ENCODE measurements at places on chromosomes 2 and 18.

DNA sequence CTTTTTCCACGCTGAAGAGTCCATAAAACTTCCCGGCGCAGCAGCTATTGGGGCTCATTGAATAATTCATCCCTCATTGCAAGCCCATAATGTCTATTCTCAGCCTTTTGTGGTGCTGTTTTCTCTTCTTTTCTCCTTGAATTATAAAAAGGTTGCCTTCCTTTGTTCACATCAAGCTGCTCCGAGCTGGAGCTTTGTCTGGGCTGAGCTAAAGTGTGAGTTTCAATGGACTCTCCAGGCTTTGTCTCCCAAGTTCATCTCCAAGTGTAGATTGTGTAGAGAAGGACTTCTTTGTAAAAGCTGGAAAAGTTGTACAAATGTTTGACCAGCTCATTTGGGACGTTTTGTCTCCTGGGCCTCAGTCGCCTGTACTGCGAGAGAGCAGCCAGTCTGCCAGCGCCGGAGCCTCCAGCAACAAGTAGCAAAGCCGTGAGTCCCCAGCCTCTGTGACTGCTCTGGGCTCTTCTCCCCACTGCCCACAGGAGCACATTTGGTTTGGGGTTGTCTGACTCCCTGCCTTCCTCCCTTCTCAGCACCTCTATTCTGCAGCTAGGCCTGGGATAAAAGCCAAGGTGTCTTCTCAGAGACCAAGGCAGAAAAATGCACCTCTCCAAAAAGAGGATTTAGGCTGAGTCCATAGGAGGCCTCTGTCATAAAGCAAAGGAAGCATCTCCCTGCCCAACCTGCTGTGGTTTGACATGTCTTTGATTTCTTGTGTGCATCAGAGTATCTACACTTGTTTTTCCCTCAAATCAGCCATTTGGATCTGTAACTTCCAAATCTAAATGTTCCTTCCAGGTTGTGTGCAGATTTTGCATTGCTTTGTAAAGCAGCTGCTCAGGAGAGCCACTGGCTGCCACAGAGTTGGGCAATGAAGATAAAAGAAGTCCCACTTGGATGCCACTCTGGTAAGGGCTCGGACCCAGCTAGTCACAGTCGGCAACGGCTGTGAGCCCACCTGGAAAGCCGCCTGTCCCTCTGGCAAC is 6.4 kb downstream of the PAX3 start:
- no peak for DNase-seq

- no peak for DNase-seq
These were observed 69.9 kb downstream of the MEMO1 start for GRCh38 chr2:31940920-31941319.

- no peak for DNase-seq
These were observed 55.9 kb downstream of the PLA2R1 start for GRCh38 chr2:160006475-160006874.

GRCh38 chr2:39631718-39632117 is 34.0 kb upstream of the TMEM178A start:
- peak; percentile 25 for DNase-seq

GRCh38 chr2:203960811-203961210 is 24.2 kb downstream of the ICOS start:
- DNase-seq: no peak

DNA sequence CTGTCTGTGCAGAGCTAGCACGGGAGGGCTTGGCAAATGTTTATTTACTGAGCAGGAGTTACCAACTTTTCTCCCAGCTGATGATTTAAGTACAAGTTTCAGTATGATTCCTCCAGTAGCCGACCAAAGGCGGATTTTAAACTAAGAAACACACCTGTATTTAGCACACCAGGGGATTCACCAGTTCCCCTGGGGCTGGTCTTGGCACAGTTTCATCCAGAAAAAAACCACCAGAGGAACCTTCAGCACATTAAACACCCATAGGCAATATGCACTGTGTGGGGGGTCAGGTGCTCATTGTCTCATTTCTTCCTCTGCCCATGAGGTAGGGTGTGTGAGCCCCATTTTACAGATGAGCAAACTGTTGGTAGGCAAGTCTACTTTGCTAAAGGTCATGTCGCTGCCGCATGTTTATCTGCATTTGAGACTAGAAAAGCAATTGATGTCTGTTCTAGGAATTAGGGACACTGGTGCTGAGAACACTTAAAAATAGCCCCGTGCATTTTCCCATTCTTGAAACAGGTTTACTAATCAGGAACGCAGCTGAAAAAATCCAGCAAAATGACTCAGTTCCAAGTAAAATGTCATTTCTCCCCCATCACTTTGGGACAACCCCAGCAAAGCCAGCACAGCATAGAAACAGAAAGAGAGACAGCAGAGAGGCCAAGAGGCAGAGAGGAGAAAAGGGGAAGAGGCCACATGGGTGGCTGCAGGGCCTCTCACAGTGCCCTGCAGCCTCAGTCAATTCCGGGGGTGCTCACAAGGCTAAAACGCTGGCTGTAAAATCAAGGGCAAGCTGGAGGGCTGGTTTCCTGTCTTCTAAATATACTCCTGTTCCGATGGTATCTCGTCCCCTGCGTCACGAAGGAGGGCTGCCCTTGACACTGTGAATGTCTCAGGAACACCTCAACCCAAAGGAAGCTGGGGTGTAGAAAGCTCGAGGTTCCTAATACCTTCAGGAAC is 166.8 kb upstream of the ID2 start:
- no peak for DNase-seq

GRCh38 chr2:65407240-65407639 is 25.2 kb downstream of the SPRED2 start:
- DNase-seq: no peak

DNA sequence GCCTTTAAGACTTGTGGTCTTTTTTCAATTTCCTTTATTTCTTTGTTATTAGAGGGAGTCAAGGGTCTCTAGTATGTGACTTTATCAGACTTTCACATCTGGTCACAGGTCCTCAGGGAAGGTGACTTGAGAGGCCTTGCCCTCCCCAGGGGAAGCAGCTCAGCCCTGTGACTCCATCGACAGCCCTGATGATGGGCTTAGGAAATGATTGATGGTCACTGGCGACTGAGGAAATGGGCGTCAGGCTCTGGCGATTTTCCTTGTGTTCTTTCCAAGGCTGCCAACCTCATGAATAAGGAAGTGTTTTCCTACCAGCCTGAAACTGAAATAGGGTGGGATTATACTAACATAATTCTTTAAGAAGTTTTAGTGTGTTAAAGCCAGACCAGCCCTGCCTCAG is 21.1 kb downstream of the SERPINE2 start:
- DNase-seq: no peak

GRCh38 chr2:36137612-36138011 is 218.0 kb upstream of the CRIM1 start:
- no peak for DNase-seq

- no peak for DNase-seq
These were observed 79.7 kb downstream of the COBLL1 start for GRCh38 chr2:164761737-164762460.

- DNase-seq: no peak
These were observed 355.9 kb downstream of the PIK3C3 start for GRCh38 chr18:42310956-42311355.

DNA sequence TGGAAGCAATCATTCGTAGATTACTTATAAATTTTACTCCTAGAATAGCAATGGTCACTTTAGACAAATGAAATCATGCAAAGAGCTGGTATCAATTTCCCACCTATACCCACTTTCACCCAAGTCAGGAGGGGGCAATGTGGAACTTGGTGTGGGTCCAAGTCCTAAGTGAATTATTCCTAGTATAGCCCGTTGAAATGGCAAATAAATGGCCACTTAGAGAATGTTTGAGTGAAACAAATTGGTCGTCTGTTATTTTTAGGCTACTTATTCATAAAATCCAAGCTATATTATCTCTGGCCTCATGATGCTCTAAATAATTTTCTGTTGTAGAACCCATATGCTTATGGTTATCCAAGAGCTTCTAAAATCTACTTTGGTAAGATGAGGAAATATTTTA is 98.1 kb downstream of the MYO3B start:
- no peak for DNase-seq

DNA sequence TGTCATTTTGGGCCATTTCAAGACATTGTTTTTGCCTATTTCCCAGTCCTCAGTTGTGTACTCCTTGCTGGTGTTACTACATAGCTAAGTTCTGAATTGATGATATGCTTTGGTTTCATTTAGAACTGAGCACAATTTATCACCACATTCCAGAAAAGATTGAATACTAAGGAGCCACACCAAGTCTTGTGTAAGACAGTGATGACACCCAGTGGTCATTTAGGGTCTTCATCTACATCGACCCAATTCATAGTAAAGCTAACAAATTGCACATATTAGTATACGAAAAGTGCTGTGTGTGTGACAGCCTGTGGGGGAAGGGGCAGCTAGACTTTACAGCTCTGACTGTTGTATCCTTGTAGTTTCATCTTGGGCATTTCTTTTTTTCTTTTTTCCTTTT is 10.9 kb upstream of the DLX2 start:
- peak; percentile 72 for DNase-seq

DNA sequence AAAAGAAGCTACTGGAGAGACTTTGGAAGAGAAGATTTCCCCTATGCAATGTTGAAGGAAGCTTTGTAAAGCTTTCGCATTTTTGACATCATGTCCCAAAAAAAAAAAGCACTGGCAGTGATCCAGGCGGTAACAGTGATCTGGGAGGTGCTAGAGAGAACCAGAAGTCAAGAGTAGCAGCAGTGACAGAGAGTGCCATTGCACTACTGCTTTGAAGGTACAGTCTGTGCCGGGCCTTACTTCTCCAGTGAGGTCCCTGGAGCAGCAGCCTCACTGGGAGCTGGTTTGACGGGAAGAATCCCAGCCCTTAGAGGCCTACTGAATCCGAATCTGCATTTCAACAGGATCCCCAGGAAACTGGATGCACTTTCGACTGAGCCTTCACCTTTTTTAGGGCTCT is 50.9 kb upstream of the ATL2 start:
- DNase-seq: no peak

- no peak for DNase-seq
These were observed 204.2 kb downstream of the TPGS2 start for GRCh38 chr18:36624451-36625167.

DNA sequence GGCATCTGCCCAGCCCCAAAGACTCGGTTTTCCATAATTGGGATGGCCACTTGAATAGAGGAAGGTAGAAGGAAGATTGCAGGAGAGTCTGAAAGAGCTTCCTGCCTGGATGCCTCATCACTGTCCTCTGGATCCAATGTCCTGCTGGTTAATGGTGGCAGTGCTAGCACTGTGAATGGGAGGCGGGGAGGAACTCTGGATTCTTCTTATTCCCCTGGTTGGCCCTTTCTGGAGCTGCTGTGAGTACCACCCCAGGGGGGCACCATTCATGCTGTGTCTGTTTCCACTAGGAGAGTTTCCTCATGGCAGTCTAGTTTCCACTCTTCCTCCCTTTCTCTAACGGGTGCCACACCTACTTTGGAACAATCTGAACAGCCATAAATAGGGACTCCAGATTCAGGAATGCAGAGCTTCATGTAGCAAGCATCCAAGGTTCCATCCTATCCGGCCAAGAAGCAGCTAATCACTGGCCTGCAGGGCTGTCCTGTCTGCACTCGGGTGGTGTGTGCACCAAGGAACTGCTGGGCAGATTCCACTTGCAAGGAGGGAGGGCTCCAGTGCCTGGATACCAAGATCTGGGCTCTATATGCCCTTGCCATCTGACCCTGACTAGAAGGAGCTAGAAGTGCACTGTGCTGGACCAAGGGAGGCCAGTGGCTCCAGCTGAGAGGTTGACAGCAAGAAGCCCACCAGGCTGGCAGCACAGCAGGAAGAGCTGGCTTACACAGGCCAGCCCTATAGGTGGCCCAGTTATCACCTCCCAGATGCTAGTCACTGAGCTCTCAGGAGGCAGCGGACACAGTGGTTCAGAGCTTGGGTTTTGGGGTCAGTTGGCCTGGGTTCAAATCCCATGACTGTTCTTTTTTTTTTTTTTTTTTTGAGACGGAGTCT is 4.6 kb upstream of the ATOH8 start:
- no peak for DNase-seq

- no peak for DNase-seq
These were observed 133.7 kb downstream of the ALPK2 start for GRCh38 chr18:58495207-58495606.

DNA sequence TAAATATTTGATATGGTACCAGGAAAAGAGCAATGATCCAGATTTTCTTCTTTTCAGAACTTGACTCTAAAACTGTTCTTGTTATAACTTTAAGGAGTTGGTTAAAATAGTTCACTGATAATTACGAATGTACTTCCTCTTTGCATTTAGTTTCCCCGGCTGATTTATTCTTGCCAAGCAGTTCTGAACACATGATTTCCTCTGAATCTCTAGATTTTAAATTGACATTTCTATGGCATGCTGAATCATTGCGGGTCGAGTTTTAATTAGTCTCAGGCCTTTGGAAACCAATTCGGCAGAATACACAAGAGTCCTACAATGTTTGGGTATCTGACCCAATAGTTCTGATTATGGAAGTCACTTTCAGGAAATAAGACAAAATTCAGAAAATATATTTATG is 37.3 kb upstream of the DNAH7 start:
- no peak for DNase-seq

DNA sequence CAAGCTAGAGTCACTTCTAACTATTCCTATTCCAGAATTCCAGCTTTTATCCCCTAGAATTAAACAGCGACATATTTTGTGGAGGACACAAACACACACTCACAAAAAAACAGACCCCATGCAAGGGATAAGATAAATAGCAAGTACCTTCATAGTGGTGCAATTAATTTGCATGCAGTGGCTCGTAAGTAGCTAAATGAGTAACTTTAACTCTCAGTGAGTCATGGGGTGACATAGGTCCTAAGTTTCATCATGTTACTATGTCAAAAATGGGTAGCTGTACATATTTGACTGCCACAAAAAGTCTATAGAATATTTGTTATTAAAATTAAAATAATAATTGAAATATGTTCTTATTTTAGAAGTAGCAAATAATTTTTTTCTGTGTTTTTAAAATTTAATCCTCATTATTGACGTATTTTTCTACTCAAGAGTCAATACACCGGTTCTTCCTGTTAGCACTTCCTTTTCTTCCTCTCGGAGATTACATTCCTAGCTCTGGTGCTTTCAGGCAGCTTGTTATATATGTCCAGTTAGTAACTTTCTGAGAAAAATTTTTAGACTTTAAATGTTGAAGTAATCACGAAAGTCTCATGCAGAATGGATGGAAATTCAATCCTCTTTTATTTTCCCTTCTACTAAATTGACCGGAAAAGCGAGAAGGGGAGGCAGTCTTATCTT is 247.0 kb downstream of the KCNH7 start:
- DNase-seq: peak; percentile 33

- DNase-seq: peak; percentile 72
These were observed 2.4 kb downstream of the SMCHD1 start for GRCh38 chr18:2657788-2658458.

- peak; percentile 59 for DNase-seq
These were observed 256.3 kb upstream of the PKDCC start for GRCh38 chr2:41791523-41791922.

All from RKO (cell line).